Activated CD4-positive, alpha-beta T cell treated with anti-CD3 and anti-CD28 coated beads, Interleukin-2, amount 50 U/mL, for 24 hours (primary cell): ENCODE measurements at places on chromosomes 12 and 14.

- no peak for DNase-seq
These were observed 4.9 kb downstream of the CACNA2D4 start for GRCh38 chr12:1913377-1914113.

DNA sequence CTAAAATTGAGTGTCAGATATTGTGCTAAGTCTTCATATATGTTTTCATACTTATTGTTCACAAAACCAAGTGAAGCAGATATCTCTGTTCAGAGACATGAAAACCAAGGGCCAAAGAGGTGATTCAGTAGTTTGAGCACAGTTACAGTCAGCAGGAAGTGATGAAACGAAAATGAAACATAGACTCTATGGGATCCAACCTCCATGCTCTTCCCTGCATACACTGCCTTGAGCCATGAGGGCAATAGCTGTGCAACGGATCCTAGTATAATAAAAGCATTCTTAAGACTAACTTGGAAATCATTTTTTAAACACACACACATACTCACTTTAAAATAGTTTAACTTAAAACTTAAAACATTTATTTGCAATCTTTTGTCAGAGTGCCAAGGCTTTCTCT is 27.9 kb downstream of the ESR2 start:
- no peak for DNase-seq

- no peak for DNase-seq
These were observed 205.4 kb downstream of the NAV3 start for GRCh38 chr12:78035901-78036606.

DNA sequence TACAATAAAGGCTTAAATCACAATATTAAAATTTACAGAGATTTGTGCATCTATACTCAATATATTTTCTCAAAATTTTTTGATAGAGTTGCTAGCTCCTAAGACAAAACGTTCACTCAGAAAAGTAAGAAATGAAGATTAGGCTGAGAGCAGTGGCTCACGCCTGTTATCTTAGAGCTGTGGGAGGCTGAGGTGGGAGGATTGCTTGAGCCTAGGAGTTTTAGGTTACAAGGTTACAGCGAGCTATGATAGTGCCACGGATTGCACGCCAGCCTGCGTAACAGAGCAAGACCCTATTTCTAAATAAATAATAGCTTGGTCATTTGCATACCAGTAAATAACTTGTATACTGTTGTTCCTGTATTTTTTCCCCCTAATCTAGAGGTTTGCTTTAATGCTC is 35.0 kb upstream of the CFL2 start:
- no peak for DNase-seq

GRCh38 chr14:21070083-21070609 is at the start of gene ARHGEF40:
TSS of gene ARHGEF40 (plus strand) at chr14:21070304. CDS start at chr14:21070397, 93 bp downstream.
- no peak for DNase-seq

DNA sequence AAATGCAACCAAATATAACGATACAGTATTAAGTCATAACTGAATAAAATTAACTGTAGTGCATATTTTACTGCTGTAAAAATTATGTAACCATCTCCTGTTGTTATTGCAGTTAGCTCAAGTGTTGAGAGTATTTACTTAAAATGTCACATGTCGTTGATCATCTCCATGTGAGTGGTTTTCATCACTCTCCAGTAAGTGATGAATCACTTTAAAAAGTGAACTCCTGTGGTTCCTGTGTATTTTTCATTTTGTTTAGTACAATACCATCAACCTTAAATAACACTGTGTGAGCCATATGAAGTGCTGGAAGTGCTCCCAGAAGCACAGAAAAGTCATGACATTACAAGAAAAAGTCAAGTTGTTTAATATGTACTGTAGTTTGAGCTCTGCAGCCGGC is 104.7 kb upstream of the SLCO1B1 start:
- no peak for DNase-seq

DNA sequence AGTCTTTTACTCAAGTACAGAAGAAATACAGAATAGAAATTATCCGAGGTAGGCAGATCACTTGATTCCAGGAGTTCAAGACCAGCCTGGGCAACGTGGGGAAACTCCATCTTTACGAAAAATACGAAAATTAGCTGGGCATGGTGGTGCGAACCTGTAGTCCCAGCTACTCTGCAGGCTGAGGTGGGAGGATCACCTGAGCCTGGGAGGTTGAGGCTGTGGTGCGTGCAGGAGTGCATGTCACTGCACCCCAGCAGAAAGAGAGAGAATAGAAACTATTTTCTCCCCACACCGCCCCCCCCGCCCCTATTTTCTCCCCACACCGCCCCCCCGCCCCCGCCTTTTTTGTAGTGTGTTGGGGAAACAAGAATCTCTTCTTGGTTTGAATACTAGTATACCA is 2.2 kb downstream of the DNM1L start:
- DNase-seq, result no peak

DNA sequence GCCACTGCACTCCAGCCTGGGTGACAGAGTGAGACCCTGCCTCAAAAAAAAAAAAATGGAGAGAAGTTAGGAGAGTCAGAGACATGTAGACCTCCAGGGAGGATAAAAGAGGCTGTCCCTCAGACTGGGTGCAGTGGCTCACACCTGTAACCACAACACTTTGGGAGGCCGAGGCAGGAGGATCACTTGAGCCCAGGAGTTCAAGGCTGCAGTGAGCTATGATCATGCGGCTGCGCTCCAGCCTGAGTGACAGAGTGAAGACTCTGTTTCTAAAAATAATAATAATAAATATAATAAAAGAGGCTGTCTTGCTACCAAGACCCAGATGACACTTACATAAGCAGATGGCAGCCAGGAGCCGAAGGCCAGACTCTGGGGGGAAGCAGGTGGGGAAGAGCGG is 18.5 kb downstream of the SLC7A8 start:
- DNase-seq, result no peak

GRCh38 chr12:1350055-1350933 is 244.1 kb downstream of the FBXL14 start:
- no peak for DNase-seq

DNA sequence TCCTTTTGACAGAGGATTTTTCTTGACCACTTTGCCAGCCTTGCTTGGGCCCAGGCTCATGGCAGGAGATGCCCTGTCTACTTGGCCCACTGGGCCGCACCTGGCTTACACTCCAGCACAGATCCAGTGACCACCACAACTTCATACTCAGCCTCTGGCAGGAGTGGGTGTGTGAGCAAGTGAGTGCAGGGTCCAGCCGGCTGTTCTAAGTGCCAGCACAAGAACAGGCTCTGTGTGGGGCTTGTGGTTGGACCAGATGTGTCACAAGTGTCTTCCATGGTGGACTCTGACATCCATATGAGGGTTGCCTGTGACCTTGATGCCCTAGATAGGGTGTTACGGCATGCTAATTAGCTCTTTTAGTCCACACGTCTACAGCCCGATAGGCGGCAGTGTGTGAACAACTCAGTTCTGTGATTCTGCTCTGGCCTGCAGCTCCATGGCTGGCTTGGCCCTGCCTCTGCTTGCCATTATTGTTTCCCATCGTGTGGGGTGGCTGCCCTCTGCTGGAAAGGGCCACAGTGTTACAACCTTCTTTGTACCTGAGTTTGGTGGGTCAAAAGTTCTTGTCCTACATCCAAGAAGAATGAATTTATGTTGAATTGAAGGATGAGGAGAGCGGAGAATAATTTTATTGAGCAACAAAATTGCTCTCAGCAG is 1089.1 kb downstream of the SLC6A15 start:
- no peak for DNase-seq

DNA sequence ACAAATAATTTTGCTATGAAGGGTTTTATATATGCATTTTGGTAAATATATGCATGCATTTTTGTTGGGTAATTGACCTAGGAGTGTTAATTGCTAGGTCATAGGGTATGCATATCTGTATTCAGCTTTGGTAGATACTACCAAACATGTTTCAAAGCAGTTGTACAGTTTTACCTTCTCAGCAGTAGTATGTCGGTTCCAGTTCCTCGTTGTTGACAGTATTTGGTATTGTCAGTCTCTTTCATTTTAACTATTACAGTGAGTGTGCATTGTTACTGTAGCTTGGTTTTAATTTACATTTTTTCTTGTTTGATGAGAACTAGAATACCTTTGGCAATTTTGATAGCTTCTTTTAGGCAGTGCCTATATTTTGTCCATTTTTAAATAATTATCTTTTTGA is 98.9 kb downstream of the ARID2 start:
- no peak for DNase-seq

GRCh38 chr12:13404631-13405473 is 208.3 kb downstream of the EMP1 start:
- no peak for DNase-seq
